Bronchial epithelial cell (primary cell): ENCODE measurements at places on chromosomes 4 and X. TPM values are rescaled to one million over a fixed set of nuclear protein-coding genes. Genes with fewer than 3 reads are reported as not detected.

PLP2 gene
- total RNA-seq = 16.8 and 20.4 TPM in 2 replicates

STAP1 gene
- total RNA-seq = under 0.01 TPM in 1 of 2 replicates, not detected in the other

PPARGC1A gene
- 1.6 and 8.7 TPM in 2 replicates for total RNA-seq

ASB12 gene
- total RNA-seq = not detected in 2 replicates

TMEM35A gene
- total RNA-seq = not detected in 2 replicates

ADH1A gene
- not detected in 2 replicates for total RNA-seq

FAM114A1 gene
- 40.2 and 44.2 TPM in 2 replicates for total RNA-seq

MAPK10 gene
- 3.4 and 5.4 TPM in 2 replicates for total RNA-seq

TMEM271 gene
- total RNA-seq = not detected in 2 replicates

FAM149A gene
- total RNA-seq = 0.26 and 0.64 TPM in 2 replicates
